ENCODE measurements at places on chromosomes 5 and 9.

DNA sequence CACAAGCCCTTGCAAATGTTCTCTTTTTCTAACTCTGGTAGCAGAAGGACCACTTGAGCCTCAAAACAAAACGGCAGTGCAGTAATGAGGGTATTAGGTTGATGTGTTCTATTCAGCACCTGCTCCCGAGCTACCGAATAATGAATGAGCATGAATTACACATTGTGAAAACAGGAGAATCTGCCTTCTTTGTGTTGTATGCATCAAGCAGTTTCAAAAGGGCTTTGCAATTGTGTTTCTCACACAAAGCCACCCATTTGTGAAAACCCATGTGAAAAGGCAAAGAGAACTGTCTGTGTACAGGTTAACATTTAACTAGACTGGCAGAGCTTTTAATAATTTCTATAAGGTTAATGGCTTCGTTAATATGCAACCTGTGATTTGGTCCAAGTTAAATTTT is 97.8 kb downstream of the STK32A start:
- DNase-seq: no peak

- no peak for DNase-seq
These were observed 5.1 kb downstream of the GDNF start for GRCh38 chr5:37834542-37835379.

GRCh38 chr9:8424786-8425410 is 625.3 kb upstream of the DMAC1 start:
- no peak for DNase-seq

- DNase-seq: no peak
These were observed 48.1 kb downstream of the CFAP90 start for GRCh38 chr5:7802855-7803254.

DNA sequence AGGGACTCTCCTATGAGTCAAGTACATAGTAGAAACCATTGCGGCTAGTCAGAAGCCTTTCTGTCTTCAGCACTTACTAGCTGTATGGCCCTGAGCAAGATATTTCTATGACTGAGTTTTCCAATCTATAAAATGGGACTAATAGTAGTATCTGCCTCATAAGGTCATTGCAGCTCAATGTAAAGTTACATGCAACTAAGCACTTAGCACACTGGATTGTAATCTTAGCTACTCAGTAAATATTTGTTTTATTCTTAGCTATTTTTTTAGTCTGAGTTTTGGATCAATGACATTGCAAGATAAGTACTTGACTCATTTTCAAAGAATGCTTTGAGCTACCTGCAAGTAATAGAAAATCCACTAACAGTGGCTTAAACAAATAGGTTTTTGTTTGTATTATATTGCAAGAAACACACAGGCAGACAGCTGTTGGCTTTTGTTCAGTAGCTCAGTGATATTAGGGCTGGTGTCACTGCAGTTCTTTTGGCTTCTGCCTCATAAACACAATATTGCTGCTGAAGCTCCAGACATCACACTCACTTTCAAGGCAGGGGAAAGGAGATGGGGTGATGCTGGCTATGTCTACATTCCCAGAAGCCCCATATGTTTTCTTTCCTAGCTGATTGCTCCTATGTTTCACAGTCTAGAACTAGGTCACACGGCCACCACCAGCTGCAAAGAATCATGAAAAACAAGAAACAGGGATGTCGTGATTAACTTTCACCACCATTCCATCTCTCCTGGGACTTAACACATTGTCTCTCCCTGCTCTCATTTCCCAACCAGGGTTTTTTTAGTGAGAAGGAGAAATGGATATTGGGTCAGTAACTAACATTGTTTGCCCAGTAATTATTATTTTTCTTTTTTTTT is 26.9 kb upstream of the FAT2 start:
- no peak for DNase-seq

DNA sequence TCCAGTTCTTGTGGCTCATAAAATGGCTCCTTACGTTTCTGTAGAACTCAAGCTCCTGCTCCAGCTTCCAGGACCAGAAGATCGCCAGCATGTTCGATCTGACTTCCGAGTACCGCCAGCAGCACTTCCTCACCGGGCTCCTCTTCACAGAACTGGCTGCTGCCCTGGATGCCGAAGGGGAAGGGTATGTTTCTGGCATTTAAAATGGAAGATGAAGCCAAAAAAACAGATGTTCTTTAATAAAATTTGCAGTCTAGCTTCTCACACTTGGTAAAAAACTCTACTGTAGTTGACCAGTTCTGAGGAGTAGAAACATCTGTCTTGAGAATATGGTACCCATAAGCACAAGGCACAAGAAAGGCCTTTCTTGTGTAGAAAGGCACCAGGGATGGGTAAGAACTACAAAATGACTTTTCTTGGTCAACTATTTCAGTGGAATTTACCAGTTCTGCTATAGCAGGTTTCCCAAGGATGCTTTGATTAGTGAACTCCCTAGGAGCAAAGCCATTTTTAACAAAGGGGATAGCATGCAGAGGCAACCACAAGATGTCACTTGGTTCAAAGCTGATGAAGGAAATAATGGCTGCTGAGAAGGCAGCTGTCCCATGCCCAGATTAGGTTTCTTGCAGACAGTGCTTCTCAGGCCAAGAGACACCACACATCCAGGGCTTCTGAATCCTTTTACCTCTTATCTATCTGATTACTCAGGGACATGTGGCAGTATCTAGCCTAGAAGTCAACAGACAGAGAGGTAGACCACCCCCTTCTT is 192.4 kb downstream of the DOCK8 start:
- no peak for DNase-seq

DNA sequence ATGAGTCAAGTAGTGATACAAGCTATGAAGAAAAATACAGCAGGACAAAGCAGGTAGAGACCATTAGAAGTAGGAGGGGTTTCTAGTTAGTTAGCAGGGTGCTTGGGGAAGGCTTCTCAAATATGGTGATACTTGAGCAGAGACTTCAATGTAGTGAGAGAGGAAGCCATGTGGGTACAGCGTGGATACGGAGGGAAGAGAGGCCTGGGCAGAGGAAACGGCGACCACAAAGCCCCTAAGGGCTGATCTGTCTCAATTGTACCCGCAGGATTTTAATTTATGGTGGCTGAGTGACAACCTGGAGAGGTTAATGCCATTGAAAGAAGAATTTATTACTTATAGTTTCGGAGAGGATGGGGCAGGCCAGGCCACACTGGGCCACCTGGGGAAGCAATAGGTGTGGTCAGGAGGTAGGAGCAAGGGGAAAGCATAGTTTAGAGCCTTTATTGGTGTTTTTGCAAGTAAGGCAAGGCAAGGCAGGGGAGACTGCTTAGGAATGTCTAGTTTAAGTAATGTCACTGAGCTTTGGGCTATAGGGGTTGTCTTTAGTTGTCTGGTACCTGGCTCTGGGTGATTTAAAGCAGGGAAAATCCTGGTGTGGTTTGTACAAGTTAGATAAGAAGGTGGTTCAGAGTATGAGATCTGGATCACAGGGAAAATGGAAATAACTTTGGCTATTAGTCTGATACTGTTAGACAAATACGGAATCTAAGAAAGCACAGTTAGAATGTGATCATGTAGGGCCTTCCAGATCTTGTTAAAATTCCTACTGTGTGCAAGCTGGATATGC is 42.6 kb downstream of the GCNT4 start:
- DNase-seq: no peak

GRCh38 chr9:109918339-109919163 is 138.6 kb downstream of the PALM2AKAP2 start:
- DNase-seq: peak; percentile 7

- no peak for DNase-seq
These were observed 31.9 kb upstream of the ENTREP1 start for GRCh38 chr9:69293156-69293555.

- DNase-seq: no peak
These were observed 33.0 kb downstream of the SLC9A3 start for GRCh38 chr5:491119-491855.

DNA sequence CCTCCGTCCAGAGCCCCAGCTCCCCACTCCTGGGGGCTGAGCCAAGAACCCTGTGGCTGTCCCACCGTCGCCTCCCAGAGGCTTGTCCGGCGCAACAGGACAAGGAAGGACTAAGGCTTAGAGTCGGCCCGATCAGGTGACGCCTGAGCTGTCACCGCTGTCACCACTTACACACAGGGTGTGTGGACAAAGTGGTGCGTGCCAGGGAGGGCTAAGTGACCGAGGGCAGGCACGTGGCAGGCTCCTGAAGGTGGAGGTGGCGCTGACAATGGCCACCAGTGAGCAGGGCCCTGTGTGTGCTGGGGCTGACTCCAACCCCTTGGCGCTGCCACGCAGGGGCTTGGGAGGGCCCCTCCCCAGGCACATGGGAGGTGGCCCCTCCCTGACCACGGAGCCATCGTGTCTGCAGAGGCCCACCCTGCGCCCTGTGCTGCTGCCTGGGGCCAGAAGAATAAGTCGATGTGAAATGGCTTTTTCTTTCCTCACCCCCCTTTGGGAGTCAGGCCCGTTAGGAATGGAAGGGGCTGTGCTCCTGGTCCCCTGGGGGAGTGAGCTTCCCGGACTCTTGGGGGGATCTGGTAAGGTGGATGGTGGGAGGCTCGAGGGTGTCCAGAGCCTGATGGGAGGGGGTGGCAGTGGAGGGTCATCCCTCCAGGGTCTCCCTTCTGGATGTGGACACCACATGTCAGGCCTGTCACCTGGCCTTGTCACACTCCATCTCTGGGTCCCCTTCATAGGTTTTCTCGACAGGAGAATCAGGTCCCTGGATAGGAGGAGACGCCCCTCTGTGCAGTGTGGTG is 2.6 kb upstream of the GPSM1 start:
- no peak for DNase-seq

DNA sequence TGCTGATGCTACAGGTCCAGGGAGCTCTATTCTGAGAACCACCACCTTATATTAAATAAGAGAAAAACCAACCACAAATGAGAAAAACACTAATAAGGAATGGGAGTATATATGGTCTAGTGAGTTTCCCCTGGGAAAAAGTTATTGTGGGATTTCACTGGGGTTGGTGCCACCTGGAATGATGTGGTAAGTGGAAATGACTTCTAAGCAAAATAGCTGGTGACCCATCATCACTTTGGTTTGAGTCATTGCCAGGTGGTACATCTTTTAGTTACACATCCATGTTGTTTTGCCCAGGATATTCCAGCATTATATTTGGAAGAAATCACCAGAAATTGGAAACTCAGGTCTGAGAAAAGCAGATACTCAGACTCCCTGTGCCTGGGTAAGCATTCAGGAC is 437.3 kb downstream of the DTWD2 start:
- DNase-seq: no peak

DNA sequence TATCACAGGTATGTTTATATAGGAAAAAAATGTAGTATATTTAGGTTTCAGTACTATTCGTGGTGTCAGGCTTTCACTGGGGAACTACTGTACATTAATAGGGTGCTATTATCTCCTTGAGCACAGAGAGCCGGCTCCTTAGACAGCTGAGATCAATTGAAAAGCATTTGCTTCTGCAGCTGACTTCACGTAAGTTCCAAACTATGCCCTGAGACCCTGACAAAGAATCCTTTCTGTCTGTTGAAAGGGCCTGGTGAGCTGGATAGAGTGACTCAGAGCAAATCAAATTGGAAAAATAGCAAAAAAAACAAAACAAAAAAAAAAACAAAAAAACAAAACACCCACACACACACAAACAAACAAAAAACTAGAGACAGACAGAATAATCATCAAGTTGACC is 652.0 kb downstream of the MTRR start:
- DNase-seq: no peak

DNA sequence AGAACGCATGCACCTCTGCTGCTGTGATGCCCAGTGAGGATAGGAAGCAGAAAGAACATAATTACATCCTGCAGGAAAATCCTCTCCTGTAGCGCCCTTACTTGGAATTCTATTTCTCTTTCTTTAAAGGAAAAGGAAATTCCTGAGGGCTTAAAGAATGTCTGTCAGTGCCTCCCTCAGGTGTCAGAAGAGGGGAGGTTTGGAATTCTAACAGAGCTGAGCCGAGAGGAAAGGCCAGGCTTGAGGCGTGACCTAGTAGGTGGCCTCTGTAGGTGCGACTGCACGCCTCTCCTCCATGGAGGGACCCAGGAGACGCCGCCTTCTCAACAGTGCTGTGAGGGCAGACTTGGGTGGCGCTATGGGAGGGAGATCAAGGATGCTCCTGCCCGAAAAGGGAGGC is 55.9 kb upstream of the ERCC6L2 start:
- DNase-seq: no peak

GRCh38 chr9:88478246-88478645 is 56.7 kb upstream of the NXNL2 start:
- no peak for DNase-seq

- no peak for DNase-seq
These were observed 299.3 kb upstream of the POU5F2 start for GRCh38 chr5:94040591-94041148.

DNA sequence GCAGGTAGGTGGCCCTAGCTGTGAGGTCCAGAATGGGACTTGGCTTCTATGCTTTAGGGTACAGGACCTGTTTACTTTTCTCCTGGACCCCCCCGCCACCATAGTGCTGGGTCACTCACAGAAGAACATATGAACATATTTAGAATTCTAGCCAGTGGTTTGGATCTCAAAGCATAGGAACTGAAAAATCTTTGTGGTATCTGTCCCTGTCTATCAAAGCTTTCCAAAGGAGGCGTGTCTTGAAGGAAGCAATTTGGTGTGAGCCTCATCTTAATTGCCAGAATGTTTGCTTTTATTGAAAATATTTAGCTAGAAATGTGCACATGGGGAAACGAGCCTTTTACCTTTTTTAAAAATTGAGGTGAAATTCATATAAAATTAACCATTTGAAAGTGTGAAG is 6.2 kb downstream of the PHF2 start:
- DNase-seq: no peak

DNA sequence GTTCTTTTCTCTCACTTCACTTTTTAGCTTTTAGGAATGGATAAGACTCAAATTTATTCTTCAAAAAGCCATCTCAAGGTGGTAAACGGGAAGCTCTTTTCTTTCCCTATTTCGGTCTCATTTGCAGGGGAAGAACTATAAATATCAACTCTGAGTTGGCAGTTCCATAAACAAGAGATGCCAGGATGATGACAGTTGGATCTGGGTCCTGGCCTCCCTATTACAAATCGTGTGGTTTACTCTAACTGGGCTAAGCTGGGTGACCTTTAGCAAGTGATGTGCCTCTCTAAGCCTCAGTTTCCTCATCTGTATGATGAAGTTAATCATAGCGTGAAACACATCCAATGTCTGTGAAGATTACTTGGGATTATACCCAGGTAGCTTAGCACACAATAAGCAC is 44.2 kb downstream of the TLE4 start:
- no peak for DNase-seq

- DNase-seq: no peak
These were observed 431.6 kb downstream of the ICE1 start for GRCh38 chr5:5854087-5854486.

GRCh38 chr5:132886064-132886823 is 12.8 kb downstream of the LEAP2 start:
- no peak for DNase-seq

Measured in CD4-positive, alpha-beta T cell treated with Interleukin-17A for 1 hour (primary cell).